ENCODE measurements at places on chromosomes 3 and 15.

GRCh38 chr3:13866041-13866965 lies 13.6 kb downstream of the WNT7A start:
- no peak for DNase-seq

DNA sequence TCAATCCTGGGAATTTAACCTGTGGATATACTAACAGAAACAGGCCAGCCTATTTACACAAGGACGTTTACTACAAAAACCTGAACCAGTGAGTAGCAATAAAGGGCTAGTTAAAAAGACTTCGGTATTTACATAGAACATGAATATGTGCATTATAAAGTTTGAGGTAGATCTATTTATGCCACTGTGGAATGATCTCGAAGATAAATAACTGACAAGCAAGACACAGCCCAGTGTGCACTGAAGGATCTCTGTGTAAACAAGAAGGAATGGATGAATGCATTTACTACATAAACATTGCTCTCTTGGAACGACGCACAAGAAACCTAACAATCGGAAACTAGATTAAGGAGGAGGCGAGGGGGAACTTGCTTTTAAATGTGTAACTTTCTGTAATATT lies 132.0 kb upstream of the NSMCE3 start:
- no peak for DNase-seq

DNA sequence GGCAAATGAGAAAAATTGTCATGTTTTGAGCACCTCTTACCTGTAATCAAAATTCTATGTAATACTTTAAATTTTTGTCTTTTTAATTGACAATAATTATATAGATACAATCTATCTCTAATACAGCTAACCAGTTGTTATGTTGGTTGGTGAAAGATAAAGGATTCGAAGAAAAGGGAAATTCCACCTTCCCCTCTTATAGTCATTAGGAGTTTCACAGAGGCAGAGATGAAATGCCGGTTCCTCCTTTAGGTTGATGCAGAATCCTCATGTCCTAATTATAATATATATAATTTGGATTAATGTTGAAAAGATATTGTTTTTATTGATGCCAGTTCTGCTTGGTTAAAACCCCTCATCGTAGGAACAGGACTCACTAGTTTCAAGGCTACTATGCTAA lies 67.1 kb downstream of the LRCH3 start:
- DNase-seq, result no peak

DNA sequence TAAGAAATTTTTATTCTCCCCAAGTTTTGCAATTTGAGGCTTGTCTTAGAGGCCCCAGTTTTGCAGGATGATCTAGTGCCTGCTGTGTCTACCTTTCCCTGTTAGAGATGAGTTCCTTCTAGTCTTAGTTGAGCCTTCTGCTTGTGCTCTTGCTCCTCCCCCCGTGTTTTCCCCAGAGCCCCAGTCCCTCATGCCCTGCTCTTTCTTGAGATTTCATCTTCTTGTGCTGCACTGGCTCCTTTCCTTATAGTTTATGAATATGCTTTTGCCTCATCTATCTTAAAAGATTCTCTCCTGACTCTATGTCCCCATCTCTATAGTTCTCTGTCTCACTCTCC lies 4.7 kb downstream of the GAP43 start:
- DNase-seq, result no peak

DNA sequence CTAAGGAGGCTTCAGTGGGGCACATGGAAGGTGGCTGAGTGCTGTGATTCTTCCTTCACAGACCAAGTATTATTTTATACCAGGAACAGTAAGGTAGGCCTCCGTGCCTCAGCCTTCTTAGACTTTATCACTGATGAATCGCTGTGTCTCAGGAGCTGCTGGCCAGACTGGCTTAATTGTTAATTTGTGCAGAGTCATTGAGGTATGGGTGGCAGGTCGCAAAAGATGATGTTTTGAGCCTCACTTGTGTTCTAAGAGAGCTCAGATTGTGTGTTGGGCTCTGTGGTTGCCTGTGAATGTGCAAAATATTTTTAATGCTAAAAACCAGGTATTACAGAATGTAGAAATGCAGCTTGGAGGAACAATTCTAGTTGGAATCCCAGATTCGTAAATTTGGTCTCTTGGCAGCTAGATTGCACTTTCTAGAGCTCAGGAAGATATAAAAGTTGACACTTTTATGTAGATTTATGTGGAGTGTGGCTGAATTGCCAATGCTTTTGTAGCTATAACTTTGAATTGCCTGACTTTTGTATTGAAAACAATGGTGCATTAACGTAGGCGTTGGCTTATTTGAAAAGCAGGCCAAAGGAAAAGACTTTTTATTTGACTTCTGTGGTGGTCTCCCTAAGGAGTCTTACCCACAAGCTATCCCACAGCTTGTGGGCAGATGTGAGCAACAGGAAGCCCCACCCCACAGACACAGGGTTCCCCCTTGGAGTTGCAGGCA lies 53.4 kb downstream of the LARS2 start:
- DNase-seq, result no peak

DNA sequence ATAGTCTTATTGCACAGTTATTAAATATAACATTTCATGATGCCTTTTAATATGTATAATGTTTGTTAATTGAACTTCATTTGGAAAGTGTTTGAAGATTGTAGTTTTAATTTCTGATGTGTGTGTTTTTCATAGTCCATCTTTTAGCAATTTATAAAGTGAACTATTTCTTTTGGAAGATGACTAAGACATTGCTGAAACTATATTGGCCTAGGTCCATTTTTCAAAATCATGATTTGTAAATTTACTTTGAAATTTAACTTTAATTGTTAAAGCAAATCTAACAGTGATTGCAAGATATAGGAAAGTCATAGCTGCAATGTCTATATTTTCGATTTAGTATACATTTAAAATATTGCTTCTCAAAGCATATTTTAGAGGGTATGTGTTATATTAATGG lies 30.8 kb downstream of the MCTP2 start:
- no peak for DNase-seq

GRCh38 chr3:13623101-13623654 lies 74.3 kb downstream of the FBLN2 start:
- no peak for DNase-seq

- DNase-seq, result no peak
These were observed 13.1 kb upstream of the SAMMSON start for GRCh38 chr3:69986419-69986818.

DNA sequence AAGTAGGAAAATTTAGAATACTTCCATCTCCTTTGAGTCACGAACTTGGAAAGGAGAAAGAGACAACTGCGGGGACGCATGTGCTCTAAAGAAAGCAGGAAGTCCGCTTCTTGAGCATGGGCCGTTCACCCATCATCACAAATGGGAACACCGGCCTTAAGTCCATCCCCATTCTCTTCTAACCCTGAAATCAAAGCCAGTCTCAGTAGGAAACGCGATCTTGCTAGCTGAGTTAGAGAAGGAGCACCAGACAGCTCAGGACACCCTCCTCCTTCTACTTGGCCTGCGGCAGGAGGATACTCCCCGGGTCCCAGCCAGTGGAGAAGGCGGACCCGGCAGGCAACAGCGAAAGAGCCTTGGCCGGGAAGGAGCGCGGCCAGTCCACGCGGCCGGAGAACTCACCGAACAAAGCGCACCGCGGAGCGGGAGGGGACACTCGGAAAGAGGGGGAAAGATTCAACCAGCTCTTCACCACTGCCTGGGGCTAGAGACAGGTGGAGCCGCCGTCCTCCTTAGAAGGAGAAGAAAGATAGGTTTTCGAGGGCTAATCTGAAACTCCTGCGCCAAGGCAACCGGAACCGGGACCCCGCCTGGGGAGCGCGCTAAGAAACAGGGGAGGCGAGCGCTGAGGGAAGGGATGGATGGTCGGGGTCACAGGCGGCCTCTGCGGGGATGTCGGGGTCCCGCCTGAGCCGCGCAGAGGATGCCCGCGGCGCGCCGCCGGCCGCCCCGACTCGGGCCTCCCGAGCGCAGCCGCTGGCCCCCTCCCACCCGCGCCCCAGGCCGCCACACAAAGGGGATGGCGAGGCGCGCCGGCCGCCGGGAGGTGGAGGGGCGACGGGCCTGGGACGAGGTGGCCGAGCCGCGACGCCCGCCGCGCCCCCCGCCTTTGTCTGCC lies 818 bp downstream of the SLC4A7 start:
- no peak for DNase-seq

GRCh38 chr3:149466192-149466591 lies 8.3 kb upstream of the TM4SF4 start:
- DNase-seq, result no peak

GRCh38 chr3:107258300-107258699 lies 118.9 kb upstream of the CCDC54 start:
- DNase-seq, result no peak

GRCh38 chr3:130916507-130917167 lies 22.8 kb downstream of the ATP2C1 start:
- DNase-seq, result no peak

- no peak for DNase-seq
These were observed 662 bp downstream of the UBL7 start for GRCh38 chr15:74460298-74460697.

- no peak for DNase-seq
These were observed 217.8 kb upstream of the ARHGEF26 start for GRCh38 chr3:153903430-153903829.

DNA sequence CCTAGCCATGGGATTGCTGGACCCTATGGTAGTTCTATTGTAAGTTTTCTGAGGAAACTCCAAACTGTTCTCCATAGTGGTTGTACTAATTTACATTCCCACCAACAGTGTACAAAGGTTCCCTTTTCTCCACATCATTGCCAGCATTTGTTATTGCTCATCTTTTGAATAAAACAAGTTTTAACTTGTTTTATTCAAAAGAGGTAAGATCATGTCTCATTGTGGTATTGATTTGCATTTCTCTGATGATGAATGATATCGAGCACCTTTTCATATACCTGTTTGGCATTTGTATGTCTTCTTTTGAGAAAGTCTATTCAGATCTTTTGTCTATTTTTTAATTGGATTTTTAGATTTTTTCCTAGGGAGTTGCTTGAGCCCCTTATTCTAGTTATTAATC lies 819.1 kb downstream of the TUSC7 start:
- no peak for DNase-seq

DNA sequence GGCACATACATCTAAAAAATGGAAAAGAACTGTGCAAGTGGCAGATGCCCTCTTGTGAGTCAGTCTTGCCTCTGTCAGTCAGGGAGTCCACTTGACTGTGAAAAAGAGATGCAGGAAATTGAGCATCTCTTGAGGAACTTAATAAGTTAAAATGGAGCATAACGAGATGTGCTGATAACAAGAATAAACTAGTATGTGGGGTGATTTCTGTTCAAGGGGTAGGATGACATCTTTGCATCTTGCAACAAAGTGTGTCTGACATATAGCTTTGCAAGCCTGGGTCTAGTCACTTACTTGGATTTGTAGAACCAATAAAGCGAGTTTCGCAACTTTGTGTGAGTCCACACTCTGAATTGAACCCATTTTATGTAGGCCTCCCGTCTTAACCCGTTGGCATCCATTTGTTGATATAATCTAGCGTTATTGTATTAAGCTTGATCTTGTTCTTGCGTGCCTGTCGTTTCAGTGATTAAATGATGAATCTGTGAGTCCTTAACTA lies 2.2 kb downstream of the USP3 start:
- no peak for DNase-seq

GRCh38 chr15:41205315-41205714 lies 25.2 kb downstream of the EXD1 start:
- DNase-seq, result no peak

All from activated gamma-delta T cell (primary cell).